Naive thymus-derived CD8-positive, alpha-beta T cell (primary cell): ENCODE measurements at places on chromosomes 16 and 17.

- DNase-seq = no peak
These were observed 23.1 kb downstream of the STAT3 start for GRCh38 chr17:42365136-42365535.

GRCh38 chr17:54372069-54372749 is 528.4 kb upstream of the TOM1L1 start:
- DNase-seq = no peak

DNA sequence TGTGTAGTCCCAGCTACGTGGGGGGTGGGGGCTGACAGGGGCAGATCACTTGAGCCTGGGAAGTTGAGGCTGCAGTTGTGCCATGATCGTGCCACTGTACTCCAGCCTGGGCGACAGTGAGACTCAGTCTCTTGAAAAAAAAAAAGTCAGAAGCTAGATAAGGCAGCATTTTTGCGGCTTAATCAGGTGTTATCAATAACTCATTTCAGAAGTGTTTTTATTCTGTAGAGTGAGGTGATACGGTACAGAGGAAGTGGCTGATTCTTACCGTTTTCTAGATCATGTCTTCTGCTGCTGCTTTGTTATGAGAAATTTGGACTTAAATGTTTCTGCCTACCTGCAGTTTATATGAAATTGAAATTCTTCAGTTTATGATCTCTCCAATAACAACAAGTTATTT is 18.6 kb downstream of the ZC3H18 start:
- no peak for DNase-seq

DNA sequence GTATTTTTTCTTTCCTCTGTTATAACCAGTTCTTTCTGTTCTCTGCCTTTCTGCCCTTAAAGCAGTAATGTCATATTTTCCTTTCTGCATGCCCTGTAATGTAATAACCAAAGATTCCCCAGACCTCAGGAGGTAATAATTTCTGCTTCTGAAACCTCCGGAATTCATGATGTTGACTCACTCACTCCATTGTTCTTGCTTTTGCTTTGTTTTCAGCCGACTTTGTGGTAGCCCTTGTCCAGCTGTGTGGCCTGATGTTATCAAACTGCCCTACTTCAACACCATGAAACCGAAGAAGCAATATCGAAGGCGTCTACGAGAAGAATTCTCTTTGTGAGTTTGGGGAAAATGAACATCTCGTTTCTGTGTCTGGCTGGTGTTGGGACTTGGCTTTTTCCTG is 55.9 kb downstream of the CDK12 start:
- DNase-seq = no peak

DNA sequence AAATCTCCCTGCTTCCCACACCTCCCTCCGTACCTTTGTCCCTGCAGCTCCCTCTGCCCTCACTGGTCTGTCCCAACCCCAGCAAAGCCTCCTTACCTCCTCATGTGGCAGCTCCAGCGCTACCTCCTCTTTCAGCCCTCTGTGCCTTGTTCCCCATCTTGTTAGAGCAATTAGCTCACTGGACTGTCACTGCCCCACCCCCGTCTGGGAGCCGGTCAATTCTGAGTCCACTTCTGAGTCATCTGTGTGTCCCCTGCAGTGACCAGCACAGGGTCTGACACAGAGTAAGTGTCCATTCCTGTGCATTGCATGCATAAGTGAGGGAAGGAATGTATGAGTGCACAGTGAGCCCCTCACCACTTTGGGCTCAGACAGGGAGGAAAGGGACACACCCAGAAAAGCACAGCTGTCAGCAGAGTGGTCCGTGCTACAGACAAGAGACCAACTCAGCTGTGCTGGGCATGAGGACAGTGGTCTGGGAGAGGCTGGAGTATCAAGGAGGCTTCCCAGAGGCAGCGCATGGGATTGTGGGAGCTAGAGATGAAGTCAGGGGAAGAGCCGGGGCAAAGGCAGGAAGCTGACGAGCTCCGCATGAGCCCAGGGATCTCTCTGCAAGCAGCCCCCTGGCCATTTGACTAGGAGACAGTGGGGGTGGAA is 45.9 kb downstream of the PITPNM3 start:
- no peak for DNase-seq

DNA sequence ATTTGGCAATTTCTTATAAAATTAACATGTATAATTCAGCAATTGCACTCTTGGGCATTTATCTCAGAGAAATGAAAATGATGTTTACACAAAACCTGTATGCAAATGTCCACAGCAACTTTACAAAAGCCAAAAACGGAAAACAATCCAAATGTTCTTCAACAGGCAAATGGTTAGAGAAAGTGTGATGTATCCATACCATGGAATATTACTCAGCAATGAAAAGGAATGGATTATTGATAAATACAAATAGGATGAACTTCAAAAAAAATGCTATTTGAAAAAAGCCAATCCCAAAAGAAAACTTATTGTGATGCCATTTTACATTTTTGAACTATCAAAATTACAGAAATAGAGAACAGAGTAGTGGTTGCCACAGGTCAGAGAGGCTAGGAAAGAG is 37.2 kb upstream of the ABCA10 start:
- DNase-seq = no peak

GRCh38 chr16:74601126-74601871 is 5.6 kb downstream of the GLG1 start:
- peak; percentile 54 for DNase-seq

DNA sequence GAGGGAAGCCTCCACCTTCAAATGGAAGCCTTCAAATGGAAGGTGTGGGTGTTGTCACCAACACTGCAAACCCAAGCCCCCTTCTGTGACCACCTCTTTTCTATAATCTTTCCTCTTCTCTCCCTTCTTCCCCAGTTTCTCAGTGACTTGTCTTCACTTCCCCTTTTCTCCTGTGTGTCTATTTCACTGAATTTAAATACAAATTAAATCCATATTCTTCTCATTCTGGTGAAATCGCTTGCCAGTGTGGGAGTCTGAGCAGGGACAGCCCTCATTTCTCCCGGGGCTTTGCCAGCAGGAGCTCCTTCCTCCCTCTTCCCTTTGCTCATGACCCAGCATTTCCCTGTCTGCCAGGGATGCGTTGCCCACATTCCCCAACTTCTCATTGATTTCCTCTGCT is 6.4 kb upstream of the ITGAX start:
- DNase-seq = no peak

GRCh38 chr17:50199803-50200456 is 1.5 kb downstream of the COL1A1 start:
- DNase-seq = peak; percentile 84

DNA sequence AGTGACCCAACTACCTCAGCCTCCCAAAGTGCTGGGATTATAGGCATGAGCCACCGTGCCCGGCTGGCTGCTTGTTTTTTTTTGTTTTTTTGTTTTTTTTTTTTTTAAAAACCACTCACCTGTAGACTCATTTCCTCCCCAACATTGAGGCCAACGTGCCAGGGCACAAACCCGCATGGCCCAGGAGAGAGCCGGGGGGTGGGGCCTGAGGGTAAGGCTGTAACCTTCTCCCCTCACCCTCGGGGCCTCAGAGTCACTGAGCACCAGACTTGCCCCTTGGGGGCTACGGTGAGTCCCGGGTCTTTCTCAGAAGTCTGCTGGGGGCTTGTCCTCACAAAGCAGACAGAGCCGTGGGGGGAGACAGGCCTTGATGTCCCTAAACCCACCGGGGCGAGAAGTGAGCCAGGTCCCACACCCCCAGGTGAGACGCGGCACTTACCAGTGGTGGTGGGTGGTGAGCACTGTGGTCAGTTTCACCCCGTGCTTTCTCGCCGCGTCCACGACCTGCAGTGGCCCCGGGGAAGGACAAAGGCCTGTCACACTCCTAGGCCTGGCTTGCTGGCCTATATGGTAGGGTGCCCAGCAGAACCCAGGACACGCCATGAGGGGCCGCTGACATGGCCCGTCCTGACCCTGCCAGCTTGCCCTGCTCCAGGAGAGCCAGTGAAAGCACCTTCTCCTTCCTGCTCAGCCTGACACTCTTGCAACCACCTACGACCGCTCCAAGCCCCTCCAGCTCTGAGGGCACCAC is 4.6 kb downstream of the HAGH start:
- DNase-seq = no peak

GRCh38 chr16:69160192-69160591 is 26.8 kb upstream of the SNTB2 start:
- DNase-seq = no peak

DNA sequence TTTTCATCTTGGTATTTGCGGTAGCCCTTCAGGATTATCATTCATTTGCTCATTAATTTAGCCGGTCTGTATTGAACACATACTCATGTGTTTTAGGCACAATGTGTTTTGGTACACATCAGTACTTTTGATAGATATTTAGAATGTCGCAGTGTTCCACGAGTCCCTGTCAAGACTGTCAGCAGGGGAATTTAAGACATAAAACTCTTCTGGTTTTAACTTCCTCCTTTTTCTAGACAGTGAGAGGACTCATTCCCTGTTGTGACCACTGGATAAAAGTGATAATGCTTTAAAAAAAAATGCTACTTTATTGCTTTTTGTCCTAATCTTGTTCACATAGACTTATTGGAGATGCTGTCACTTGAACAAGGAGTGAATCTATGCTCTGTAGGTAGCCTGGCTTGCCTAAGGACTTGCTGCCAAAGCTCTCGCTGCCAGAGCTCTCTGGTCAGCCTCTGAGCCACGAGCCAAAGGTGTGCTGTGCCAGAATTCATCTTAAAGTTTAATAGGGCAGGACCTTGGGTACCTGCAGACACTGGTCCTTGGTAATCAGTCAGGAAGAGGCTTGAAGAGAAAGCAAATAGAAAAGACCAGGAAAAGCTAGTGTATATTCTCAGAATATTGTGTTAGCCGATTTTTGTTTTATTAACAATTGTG is 5.4 kb downstream of the DCAF7 start:
- DNase-seq = no peak

DNA sequence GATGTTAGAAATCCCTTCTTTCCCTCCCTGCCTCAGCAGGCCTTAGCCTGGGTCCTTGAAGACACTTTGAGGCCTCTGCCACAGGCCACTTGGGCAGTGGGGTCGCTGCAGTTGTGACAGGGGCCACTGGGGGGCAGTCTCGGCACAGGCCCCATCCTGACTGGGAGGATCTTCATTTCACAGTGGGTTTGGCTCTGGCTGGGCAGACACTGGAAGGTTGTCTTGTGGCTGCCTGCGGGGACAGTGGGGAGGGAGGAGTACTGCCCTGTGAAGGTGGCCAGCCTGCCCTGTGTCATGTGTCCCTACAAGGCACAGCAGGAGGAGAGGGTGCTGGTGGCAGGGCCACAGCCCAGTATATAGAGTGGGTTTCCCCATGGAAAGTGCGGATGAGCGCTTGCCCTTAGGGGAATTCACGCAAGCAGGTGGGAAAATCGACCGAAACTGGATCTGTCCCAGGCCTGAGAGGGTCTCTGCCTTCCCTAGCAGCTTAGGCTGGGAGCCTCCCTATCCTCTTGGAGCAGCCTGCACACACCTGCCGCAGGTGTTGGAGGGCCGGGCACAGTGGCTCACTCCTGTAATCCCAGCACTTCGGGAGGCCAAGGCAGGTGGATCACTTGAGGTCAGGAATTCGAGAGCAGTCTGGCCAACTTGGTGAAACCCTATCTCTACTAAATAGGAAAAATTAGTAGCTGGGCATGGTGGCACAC is 28.8 kb downstream of the GINS2 start:
- DNase-seq = peak; percentile 60

- no peak for DNase-seq
These were observed 115.9 kb downstream of the LITAF start for GRCh38 chr16:11470676-11471415.

GRCh38 chr17:81245024-81245664 is 6.0 kb downstream of the NDUFAF8 start:
- DNase-seq = no peak

DNA sequence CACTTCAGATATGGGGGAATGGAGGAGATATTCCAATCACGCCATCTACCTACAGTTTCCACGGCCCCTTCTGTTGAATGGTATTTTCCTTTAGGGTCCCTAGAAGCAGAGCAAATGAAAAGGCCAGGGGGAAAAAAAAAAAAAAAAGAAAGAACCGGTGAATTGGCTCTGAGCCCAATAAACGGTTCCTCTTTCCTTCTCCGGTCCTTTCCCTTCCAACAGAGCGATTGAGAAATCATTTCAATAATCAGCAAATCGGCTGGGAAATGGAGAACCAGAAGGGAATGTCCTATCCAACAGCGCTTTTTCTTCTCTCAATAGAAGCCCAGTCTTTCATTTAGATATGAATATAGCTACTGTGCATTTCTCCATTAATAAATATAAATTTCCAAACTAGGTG is 26.8 kb upstream of the HOXB13 start:
- DNase-seq = no peak

DNA sequence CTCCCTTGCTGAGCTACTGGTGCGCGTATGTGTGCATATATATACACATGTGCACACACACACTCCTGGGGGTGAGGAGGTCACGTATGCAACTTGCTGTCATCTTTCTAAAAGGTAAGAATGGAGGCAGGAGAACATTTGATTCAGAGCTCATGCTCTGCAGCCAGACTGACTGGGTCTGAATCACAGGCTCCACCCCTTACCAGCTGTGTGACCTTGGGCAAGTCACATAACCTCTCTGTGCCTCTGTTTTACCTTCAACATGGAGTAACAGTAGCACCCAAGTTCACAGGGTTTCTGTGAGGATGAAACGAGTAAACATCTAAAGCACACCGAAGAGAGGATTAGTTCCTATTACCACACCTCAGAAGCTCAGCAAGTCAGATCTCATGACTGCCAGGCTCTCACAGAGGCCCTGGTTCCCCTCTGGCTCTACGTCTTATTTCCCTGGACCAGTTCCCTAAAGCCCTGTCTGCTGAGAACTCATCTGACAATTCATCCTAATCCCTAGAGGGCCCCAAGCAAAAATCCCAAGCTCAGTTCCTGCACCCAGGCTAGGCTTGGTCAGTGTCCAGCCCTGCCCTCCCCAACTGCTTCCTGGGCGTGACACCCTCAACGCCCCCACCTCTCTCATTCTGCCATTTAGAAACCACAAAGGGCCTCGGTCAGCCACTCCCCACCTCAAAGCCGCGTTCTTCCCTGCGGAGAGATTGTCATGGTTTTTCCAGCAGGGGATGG is 28.7 kb downstream of the ABR start:
- no peak for DNase-seq

DNA sequence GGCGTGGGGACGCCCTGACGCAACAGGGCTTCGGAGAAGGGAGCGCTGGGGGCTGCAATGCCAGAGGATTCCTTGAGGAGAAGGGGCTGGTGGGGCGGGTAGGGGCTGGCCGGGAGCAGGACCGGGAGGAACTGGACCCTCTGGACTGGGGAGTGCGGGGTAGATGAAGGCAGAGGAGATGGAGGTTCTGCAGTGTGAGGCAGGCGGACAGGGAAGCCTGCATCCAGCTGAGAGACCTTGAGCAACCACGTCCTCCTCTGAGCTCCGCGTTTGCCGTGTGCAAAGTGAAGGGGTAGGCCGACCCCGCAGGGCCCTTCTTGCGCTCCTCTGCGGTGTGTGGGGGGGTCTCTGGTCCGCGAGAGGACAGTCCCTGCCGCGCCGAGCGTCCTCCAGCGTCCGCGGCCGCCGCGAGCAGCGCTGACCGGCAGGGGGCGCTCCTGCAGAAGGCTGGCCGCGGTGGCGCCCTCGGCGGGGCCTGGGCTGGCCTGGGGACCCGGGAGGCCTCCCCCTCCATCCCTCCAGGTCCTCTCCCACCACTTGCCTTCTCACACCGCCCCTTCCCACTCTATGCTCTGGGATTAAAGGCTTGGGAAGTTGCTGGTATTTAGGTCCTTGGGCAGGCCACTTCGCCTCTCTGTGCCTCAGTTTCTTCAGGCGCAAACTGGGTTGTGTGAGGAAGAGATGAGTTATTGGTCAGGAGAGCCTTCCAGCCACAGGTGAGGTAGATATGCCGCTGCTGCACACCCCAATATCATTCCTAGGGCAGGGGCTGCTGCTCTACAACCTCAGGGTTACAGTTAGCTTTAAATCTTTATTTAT is 9.6 kb upstream of the WNT9B start:
- no peak for DNase-seq
